ENCODE measurements at places on chromosomes 4 and X. TPM values are rescaled to one million over a fixed set of nuclear protein-coding genes. Genes with fewer than 3 reads are reported as not detected.

Gene TMSB15A
- not detected for total RNA-seq

Gene NEXMIF
- not detected for total RNA-seq

Gene JAKMIP1
- total RNA-seq, result not detected

Gene KCNIP4
- total RNA-seq, result not detected

Gene NSUN7
- 0.31 TPM for total RNA-seq

Gene NUDT11
- total RNA-seq, result not detected

Gene FDCSP
- not detected for total RNA-seq

Gene ADGRL3
- 0.58 TPM for total RNA-seq

Gene AKAP4
- not detected for total RNA-seq

DNA sequence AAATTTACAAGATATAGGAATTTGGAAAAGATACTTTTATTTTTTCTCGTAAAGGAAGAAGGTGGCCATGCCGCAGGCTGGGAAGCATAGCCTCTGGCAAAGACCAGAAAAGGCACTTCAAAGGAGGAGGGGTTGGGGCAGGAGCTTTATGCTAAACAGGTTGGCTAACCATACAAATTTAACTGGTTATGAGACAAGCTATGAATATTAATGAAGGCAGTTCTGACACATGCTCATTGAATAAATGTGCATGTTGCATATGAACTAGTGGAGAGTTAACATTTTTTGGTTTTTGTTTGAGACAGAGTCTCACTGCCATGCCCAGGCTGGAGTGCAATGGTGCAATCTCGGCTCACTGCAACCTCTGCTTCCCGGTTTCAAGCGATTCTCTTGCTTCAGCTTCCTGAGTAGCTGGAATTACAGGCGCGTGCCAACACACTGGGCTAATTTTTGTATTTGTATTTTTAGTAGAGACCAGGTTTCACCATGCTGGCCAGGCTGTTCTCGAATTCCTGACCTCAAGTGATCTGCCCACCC is 36.5 kb downstream of the GALNTL6 start:
- DNase-seq, result no peak

DNA sequence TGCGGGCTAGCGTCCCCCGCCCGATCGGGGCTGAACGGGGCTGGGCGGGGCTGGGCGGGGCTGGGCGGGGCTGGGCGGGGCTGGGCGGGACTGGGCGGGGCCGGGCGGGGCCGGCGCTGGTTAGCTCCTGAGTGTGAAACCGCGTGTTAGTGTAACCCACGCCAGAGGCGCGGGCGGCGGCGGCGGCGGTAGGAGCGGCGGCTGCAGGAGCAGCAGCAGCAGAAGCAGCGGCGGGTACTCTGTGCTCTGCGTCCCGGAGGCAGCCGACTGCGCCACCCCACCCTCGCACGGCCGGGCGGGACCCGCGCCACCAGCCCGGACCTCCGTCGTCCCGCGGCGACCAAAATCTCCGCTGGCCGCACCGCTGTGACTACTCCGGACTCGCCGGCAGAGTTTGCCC is 128.1 kb downstream of the LAS1L start:
- no peak for DNase-seq

- no peak for DNase-seq
These were observed 324.2 kb downstream of the MAPK10 start for GRCh38 chr4:86035688-86036087.

DNA sequence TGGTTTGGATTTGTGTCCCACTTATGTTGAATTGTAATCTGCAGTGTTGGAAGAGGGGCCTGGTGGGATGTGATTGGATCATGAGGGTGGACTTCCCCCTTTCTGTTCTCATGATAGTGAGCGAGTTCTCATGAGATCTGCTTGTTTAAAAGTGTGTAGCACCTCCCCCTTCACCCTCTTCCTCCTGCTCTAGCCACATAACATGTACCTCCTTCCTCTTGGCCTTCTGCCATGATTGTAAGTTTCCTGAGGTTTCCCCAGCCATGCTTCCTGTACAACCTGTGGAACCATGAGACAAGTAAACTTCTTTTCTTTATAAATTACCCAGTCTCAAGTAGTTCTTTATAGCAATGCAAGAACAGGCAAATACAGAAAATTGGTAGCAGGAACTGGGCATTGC is 138.7 kb downstream of the INPP4B start:
- no peak for DNase-seq

DNA sequence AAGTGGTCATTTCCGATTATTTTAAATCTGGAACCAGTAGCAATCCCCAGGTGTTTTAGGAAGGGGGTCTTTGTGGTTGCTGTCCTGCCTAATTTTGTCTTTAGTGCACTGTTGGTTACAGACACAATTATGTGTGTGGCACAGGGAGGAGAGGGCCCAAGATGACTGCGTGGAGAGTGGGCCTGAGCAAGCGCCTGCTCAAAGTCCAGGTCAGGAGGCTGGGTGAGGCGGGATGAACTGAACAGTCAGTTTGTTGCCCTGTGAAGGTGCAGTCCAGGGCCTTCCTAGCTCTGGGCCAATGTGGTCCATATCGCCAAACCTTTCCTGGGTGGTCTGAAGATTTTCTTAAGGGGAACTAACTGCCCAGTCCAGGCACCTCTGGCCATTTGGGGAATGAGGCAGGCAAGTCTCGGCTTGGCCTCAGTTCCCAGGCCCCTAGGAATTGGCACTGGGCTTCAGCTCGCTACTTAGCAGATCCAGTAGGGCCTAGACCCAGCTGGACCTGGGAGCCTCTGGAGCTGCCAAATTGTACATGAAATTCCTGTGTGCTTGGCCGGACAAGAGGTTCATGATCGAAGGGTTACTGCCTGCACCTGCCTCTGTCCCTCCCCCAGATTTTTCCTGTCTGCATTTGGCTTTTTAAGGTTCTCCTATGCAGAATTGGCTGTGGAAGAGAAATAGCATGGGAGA is 47.6 kb downstream of the ANAPC4 start:
- DNase-seq, result peak; percentile 86

- DNase-seq, result no peak
These were observed 41.8 kb downstream of the FNIP2 start for GRCh38 chr4:158810487-158811215.

DNA sequence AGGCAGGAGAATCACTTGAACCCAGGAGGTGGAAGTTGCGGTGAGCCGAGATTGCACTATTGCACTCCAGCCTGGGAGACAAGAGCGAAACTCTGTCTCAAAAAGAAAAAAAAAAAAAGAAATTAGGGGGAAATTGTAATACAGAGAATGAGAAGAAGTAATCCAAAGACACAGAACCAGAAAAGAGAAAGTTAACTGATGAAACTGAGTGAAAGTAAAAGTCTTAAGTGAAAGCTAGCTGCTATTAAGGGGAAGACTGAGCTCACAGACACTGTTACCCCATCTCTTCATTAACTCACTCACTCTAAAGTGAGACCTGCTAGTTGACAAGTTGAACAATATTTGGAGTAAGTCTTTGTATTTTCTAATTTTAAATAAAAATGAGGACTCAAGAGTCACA is 763.0 kb upstream of the PCDH10 start:
- no peak for DNase-seq

DNA sequence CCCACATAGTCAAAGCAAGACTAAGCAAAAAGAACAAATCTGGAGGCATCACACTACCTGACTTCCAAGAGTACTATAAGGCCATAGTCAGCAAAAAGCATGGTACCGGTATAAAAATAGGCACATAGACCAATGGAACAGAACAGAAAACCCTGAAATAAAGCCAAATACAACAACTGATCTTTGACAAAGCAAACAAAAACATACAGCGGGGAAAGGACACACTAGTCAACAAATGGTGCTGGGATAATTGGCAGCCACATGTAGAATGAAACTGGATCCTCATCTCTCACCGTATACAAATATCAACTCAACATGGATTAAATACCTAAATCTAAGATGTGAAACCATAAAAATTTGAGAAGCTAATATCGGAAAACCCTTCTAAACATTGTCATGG is 819.3 kb upstream of the FRG1 start:
- DNase-seq, result no peak

- DNase-seq, result no peak
These were observed 712 bp downstream of the STX18 start for GRCh38 chr4:4541040-4541631.

- no peak for DNase-seq
These were observed 1626.4 kb downstream of the C4orf33 start for GRCh38 chr4:130722361-130722760.

- DNase-seq, result no peak
These were observed 727.6 kb upstream of the MAGEB2 start for GRCh38 chrX:29487714-29488113.

- DNase-seq, result no peak
These were observed 98.5 kb upstream of the PNPLA4 start for GRCh38 chrX:8025705-8026104.

- DNase-seq, result no peak
These were observed 24.2 kb upstream of the EPGN start for GRCh38 chr4:74284053-74284452.

DNA sequence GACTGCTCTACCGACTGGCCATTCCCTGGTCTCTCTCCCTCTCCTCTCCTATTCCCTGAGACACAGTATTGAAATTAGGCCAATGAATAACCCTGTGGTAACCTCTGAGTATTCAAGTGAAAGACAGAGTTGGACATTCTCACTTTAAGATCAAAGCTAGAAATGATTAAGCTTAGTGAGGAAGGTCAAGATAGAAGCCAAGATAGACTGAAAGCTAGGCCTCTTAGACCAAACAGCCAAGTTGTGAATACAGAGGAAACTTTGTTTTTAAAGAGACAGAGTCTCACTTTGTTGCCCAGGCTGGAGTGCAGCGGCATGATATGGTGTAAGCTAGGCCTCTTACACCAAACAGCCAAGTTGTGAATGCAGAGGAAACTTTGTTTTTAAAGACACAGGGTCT is 64.6 kb downstream of the KDM6A start:
- DNase-seq, result no peak

DNA sequence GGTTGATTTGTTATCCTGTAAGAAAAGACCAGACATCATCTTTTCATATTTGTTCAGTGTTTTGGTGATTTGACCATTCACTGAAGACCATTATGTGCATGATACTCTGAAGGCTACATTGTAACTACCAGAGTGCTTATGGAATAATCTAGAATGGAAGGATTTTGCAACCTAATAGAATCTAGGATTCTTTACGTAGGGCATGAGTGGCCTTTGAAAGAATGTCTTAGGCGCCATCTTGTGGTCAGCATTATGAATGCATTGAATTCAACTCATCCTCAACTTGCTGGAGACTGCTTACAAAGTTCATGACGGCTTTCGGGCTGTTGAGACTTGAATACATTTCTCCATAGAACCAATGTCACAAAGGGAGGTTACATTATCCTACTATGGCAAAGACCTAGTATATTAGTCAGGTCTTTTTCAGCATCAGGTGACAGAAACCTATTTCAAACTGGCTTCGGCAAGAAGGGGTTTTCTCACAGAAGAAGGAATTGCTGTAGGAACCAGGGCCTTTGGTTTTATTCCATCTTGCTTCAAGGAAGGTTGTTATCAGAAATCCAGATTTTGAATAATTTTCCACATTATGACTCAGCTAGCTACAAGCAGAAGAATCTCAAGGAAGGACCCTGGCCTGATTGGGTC is 104.1 kb downstream of the GPAT3 start:
- DNase-seq, result peak; percentile 59

GRCh38 chr4:5889002-5889696 is 3.7 kb downstream of the CRMP1 start:
- DNase-seq, result no peak

DNA sequence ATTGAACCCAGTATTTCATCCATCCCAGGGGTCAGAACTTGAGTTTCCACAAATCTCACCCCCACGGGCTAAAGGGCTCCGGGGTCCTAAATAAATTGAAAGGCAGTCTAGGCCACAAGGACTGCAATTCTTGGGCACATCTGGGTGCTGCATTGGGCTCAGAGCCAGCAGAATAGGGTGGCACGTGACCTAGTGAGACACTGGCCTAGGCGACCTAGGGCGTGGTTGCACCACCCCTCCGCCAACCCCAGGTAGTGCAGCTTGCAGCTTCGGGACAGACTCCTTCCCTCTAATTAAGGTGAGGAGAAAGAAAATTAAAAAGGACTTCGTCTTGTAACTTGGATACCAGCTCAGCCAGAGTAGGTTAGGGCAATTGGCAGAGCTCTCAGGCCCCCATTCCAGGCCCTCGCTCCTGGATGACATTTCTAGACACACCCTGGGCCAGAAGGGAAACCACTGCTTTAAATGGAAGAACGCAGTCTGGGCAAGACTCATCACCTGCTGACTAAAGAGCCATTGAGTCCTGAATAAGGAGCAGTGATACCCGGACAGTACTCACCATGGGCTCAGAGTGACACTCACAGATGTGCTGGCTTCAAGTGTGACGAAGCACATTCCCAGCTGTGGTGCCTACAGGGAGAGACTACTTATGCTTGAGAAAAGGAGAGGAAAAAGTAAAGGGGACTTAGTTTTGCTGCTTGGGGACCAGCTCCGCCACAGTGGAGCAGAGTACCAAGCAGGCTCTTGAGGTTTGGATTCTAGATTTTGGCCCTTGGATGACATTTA is 735.4 kb downstream of the FSTL5 start:
- no peak for DNase-seq

DNA sequence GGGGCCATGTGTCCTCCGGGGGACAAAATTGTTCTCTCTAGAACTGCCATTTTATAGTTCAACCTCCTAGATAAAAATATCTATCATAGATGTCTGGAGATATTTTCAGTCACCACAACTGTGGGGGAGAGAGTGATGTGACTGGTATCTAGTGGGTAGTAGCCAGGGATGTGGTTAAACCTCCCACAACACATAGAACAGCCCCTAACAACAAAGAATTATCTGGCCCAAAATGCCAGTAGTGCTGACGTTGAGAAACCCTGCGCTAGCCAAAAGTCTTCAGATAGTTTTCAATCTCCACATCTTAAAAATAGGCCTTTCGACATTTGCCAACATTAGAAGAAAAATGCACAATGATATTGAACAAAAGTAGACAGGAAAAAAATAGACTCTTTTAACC is 19.0 kb upstream of the SUPT20HL2 start:
- DNase-seq, result no peak

DNA sequence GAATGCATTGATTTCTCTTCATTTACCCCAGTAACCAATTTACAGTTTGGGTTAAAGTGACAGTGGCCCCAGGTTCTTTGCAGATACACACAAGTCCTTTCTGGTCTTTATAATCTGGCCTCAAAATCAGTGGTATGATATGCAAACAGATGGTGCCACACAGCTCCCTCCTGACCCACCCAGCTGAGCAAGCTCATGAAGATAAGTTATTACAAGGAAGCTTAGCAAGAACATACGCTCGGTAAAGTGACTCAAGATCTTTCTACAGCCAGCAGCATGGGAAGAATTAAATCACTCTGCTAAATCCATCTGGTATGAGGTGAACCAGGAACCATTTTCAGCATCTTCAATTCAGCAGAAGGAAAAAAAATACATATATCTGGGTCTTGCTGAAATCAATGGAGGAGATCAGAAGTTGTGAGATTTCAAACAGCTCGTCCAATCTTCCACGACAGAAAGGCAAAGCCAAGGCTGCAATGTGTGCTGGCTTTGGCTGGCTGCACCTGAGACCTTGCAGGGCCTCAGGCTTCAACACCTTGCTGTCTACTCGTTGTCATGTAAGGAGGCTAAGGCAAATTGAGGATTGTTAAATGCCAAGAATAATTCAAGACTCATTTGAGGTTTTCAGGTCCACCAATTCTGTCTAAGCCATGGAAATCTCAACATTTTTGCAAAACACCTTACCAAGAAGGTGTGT is 28.2 kb downstream of the SEL1L3 start:
- no peak for DNase-seq

All from right lobe of liver (tissue), 6 donors.